Astrocyte of the cerebellum (primary cell): ENCODE measurements at places on chromosomes 5 and 9.
A peak's percentile ranks its signal among the peaks of the same experiment; 100 is the strongest.

DNA sequence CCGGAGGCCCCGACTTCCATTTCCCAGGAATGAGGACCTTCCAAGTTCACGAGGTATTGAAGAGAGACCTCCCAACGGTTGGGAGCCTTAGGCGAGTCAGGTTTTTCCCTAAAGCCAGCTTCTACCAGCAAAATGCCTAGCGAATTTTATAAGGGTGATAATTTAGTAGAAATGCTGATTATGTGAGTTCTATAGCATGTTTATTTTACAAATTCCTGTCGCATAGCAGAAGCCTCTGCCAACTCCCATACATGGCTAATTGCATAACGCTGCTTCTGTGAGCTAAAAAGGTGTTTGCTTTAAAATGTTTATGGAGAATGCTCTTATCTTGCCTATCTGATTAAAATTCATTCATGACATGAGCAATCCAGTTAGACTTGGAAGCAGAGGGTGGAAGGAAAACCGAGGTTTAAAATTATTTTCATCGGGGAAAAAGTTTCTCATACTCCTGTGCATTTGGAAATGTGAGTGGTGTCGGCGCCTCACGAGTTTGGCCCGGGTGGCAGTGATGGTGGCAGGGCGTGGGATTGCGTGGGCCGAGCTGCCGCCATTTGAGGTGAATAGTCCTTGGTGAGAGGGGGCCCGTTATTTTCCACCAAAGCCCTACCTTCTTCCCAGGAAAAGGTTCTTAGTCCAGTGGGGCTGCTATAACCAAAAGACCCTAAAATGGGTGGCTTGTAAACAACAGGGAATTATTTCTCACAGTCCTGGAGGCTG is 104.4 kb upstream of the FCN2 start:
- DNase-seq = no peak

DNA sequence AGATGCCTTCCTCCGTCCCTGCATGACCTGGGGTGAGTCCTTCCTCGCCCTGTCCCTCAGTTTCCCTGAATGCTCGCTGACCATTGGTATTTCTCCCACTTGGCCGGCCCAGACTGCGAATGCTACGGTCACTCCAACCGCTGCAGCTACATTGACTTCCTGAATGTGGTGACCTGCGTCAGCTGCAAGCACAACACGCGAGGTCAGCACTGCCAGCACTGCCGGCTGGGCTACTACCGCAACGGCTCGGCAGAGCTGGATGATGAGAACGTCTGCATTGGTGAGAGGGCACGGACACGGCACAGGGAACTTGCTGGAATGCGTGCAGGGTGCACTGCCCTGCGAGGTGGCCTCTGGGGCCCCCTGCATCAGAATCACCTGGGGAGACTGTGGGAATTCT is 77.1 kb downstream of the NTNG2 start:
- no peak for DNase-seq

- no peak for DNase-seq
These were observed 29.2 kb upstream of the IL31RA start for GRCh38 chr5:55821731-55822512.

DNA sequence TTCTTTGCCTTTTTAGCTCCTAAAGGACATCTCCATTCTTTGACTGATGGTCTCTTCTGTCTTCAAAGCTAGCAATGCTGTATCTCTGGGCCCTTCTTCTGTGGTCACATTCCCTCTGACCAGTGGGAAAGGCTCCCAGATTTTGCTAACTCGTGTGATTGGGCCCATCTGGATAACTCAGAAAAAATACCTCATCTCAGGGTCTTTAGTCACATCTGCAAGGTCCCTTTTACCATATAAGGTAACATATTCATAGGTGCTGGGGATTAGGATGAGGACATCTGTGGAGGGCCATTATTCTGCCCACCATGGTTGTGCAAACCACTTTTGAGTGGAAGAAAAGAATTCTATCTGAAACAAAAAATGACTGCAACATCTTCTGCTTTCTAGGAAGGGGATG is 76.3 kb upstream of the MAMDC2 start:
- no peak for DNase-seq

DNA sequence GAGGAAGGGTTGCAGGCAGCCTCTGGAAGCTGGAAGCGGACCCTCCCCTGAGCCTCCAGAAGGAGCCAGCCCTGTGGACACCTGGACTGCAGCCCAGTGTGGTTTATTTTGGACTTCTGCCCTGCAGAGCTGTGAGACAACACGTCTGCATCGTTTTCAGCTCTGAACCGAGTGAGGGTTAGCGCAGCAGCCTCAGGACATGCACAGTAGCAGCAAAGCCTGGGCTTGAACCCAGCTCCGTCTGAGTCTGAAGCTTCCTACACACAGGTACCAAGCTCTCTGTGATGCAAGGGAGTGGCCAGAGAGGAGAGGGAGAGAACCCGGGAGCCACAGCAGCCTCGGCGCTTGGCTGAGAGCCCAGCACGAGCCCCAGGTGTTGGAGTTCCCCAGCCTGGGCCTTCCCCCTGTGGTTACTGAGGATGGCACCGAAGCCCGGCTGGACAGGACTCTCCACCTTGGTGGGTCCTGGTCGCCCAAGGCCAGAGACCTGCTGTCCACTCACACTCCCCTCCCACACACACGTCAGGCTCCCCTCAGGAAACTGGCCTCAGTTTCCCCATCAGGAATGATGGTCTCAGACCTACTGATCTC is 128.2 kb downstream of the OLFM1 start:
- DNase-seq = peak; percentile 3

- DNase-seq = peak; percentile 62
These were observed 43.1 kb upstream of the C6 start for GRCh38 chr5:41256400-41256799.

- DNase-seq = no peak
These were observed 175.5 kb upstream of the TUT7 start for GRCh38 chr9:86529496-86530275.

DNA sequence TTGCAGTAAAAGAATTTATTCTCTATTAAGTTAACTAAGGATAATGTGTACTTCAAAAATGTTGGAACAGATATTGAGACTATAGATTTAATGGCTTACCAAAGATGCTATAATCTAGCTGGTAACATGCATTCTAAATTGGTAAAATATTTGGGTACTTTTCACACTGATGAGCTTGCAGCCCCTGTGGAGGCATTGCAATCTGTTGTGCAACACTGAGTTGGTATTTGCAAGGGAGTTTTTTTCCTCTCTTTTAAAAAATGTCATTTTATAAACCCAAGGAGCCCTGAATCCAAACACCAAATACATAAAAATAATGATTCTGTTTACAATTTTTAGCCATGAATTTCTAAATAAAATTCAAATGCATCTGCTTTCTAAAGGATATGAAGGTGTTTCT is 944.8 kb downstream of the DTWD2 start:
- no peak for DNase-seq

DNA sequence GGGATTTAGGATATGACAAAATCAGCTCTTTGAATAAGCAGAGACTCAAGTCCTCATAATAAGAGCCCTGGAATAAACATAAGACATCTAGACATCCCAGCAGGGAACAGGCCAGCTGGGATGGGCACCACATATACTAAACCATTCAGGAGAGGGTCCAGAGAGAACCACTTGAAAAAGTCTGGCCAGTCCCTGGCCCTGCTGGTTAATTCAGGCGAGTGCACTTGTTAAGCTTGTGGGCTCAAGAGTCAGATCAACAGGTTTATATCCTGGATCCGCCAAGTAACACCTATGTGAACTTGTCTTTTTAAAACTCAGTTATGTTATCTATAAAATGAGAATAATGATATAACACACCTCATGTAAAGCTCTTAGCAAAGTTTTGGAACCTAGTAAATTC is 63.3 kb downstream of the CAVIN4 start:
- DNase-seq = no peak

DNA sequence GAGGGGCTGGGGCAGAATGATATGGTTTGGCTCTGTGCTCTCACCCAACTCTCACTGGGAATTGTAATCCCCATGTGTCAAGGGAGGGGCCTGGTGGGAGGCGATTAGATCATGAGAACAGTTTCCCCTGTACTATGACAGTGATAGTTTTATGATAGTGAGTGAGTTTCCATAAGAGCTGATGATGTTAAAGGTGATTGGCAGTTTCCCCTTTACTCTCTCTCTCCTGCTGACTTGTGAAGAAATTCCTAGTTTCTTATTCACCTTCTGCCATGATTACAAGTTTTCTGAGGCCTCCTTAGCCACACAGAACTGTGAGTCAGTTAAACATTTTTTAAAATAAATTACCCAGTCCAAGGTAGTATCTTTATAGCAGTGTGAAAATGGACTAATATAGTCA is 120.4 kb upstream of the CDH9 start:
- no peak for DNase-seq

DNA sequence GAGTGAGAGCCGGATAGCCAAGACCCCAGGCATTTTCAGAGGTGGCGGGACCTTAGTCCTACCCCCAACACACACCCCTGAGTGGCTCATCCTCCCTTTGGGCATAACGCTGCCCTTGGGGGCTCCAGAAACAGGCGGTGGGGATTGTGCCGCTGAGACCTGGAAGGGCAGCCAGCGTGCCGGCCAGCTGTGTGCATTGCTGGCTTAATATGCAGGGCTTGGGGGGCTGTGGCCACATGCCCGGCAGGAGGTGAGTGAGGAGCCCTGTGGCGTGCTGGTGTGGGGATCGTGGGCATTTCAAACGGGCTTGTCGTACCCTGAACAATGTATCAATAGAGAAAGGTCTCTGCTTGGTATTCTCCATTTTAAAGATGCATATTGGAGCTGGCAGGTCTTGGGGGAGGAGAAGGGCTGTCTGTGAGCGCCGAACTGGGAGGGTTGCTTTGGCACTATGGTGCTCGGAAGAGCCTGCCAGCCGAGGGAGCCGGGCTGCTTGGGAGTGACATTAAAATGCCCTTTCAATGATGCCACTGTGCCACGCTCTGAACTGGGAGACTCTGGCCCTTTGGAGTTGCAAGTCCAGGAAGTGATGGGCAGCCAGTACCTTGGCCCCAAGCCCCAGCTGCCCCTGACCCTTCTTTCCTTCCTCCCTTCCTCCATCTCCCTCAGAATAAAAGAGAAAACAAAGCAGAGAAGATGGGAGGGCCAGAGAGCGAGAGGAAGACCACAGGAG is 11.2 kb upstream of the OLFM1 start:
- DNase-seq = no peak

DNA sequence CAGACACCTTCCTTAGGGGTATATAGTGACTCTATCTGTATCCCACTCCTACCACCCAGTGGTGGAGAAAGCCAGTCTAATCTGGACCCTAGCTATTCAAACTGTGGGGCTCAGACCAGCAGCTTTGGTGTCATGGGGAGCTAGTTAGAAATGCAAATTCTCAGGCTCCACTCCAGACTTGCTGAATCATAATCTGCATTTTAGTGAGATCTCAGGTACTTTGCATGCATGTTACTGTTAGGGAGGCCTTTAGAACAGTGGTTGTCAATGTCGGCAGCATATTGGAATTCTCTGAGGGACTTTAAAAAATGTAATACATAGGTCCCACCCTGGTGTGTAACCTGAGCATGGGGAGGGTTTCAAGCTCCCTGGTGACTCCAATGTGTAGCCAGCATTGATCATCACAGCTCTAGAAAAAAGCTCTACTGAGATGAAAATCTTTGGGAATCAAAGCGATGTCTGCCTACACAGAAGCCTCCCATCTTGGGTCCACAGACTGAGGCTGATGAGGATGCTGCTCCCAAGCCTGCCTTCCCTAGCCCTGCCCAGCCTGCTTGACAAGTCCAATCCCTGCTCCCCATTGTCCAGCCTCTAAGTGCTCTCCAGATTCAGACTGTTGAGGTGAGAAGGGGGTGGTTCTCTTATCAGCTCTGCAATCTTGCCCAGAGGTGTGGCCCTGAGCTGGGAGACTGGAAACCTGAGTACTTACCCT is 11.9 kb upstream of the GM2A start:
- no peak for DNase-seq

DNA sequence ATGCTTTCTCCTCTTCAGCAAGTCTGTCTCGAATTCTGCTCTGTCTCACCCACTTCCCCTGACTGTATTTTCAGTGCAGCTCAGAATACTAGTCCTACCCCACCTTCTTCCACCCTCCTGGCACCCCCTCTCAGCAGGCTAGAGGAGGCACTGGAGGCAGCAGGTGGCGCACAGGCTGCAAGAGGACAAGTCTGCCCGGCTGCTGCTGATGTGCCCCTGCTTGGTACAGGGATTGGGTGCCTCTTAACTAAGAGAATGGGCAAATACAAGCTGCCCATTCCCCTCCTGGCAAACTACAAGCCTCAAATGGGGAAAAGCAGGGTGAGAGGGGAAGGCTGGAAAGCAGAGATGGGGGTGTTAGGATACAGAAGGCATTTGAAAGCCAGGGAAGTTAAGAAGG is 5.1 kb downstream of the TLN1 start:
- no peak for DNase-seq

GRCh38 chr5:159345336-159345735 is 15.0 kb upstream of the IL12B start:
- DNase-seq = no peak

- DNase-seq = no peak
These were observed 137.8 kb downstream of the LPAR1 start for GRCh38 chr9:110900456-110900855.

DNA sequence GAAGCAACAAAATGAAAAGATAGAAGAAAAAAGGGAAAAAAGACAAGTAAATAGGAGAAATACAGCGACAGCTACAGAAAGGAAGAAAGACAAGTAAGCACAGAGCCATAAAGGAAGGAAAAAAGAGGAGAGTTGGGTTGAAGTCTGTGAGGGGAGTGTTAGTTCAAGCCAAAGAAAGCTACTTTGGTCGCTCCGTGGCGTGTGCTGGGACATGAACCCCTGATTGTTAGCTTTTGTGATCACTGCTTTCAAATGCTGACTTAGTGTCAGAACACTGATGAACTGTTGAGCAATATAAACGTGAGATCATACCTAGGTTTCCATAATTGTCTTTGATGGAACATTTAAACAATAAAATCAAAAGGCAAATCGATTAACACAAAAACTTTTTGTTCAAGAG is 370.1 kb downstream of the TMEM161B start:
- DNase-seq = no peak

DNA sequence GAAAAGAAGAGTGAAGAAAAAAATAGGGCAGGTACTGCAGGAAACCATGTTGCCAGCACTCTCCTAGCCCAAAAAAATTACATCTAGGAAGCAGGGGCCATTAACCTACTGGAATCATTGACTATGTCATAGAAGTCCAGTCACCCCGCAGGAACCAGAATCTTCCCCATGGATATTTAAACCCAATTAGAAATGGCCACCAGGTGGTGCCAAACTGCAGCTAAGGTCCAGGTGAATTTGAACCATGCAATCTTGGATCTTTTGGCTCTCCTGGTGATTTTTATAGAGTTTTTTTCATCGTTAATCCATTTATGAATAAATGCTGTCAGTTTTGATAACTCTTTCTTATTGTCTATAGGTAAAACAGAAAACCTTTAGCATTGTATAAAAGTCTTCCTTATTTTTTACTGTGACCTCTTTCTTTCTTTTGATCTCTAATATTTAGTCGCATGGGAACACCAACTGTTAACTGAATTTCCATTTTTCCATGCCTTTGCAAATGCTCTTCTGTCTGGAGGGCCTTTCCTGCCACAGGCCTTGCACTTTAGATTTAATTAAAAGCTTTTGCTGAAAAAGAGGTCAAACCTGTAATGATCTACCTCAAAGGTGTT is 147.5 kb upstream of the FGF10 start:
- DNase-seq = peak; percentile 3

DNA sequence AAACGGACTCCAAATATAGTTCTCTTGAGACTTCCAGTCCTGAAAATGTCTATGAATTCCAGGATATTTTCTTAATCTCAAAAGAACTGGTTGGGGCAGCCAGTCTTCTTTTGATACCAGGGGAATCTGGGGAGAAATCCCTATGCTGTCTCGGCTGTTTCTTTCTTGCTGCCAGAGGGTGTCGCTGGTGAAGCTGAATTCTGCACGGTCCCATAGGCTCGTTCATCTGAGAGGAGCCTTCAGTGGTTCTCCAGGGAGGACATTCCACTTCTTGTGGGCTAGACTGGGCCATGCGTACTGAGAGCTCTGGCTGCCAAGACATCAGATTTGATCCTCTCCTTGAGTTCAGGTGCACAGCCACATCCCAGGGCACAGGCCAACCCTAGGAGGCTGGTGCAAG is 155.0 kb upstream of the CLINT1 start:
- peak; percentile 20 for DNase-seq
